ENCODE measurements at places on chromosomes 7 and 10.

DNA sequence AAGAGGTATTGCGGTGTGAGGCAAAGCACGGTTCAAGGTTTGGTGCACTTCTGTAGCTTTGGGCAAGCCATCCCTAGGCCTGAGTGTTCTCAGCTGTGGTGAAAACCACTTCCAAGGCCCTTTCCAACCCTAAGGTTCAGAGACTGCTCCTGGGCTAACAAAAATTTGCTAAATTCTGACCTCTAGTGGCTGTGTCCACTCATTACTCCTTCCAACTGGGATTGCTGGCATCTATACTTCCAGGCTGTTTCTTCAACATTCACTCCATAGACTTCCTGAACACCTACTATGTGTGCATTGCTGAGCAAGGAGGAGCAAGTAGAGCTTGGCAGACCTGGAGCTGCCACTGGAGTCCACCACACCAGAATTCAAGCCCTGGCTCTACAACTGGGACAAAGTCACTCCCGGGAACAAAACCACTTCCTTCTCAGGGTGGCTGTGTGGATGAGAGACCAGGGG is 29.3 kb upstream of the SH3PXD2A start:
- DNase-seq = no peak

GRCh38 chr7:157493017-157493416 is 156.2 kb downstream of the DNAJB6 start:
- DNase-seq = no peak

DNA sequence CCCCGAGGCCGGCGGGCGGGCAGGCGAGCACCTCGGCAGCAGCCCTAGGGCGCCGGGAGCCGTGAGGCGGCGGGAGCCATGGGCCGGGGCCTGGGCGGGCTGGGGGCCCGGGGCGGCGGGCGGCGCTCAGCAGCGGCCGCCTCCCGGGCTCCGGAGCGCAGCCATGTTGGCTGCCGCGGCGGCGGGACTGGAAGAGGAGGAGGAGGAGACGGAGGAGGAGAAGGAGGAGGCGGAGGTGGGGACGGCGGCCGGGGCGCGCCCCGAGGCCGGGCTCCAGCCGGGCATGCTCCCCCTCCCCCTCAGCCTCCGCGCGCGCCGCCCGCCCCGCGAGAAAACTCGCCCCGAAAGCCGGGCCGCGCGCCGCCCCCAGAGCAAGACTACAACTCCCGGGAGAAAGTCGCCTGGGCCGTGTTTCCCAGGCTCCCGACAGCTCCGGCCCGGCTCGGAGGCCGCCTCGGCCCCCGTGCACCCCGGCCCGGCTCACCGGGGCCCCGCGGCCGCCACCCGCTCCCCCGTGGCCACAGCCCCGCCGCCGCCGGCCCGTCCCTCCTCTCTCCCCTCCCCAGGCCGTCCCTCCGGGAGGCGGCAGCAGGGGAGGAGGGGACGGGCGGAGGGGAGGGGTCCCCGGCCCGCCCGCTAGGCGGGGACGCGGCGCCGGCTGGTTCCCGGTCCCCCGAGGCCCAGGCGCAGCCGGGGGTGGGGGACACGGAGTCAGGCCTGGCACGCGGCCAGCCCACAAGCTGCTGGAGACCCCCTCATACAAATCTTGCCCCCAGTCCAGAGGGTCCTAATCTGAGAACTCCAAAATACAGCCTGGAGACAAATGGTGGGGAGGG is at the start of gene DLG5:
DLG5 (minus strand) TSS at position 190 of the 836 bp plus-strand sequence. CDS start 235 bp downstream, outside the sequence.
- no peak for DNase-seq

GRCh38 chr7:157018328-157018996 is 8.0 kb upstream of the MNX1 start:
- no peak for DNase-seq

GRCh38 chr7:157824011-157824818 is 487.4 kb downstream of the DNAJB6 start:
- DNase-seq = no peak

GRCh38 chr7:15752377-15752776 is 65.9 kb upstream of the MEOX2 start:
- DNase-seq = no peak

GRCh38 chr10:68251625-68252495 is 19.9 kb upstream of the ATOH7 start:
- DNase-seq = no peak

DNA sequence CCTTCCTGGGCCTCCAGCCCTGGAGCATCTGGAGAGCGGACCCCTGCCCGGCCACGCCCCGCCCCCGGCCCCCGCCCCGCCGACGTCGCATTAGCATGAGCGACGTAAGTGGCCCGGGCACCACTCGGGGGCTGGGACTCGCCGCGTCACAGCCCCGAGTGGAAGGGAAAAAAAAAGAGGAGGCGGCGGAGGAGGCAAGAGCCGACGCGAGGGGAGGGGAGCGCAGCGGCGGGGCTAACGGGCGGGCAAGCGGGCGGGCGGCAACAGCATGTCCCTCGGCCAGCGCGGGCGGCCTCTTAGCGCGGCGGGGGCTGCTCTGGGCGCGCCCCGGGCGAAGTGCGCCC is at the start of gene SLC18A3:
SLC18A3 (plus strand) TSS at position 197 of the 344 bp plus-strand sequence. CDS start 431 bp downstream, outside the sequence.
- no peak for DNase-seq

DNA sequence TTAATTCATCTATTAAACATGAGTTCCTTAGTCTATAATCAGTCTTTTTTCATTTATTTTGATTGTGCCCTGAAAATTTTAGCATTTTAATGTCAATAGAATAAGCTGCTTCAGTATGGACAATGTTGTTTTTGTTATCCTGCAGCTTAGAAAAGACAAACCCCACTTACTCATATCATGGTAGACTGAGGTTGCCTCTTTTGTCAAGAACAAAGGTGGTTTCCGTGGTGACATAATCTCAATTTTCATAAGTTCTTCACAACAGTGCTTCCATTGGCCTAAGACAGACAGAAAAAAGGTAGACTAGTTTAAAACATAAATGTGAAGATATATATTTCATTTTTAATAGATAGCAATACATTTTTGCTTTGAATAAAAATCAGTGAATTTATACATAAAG is 69.1 kb downstream of the RTKN2 start:
- no peak for DNase-seq

DNA sequence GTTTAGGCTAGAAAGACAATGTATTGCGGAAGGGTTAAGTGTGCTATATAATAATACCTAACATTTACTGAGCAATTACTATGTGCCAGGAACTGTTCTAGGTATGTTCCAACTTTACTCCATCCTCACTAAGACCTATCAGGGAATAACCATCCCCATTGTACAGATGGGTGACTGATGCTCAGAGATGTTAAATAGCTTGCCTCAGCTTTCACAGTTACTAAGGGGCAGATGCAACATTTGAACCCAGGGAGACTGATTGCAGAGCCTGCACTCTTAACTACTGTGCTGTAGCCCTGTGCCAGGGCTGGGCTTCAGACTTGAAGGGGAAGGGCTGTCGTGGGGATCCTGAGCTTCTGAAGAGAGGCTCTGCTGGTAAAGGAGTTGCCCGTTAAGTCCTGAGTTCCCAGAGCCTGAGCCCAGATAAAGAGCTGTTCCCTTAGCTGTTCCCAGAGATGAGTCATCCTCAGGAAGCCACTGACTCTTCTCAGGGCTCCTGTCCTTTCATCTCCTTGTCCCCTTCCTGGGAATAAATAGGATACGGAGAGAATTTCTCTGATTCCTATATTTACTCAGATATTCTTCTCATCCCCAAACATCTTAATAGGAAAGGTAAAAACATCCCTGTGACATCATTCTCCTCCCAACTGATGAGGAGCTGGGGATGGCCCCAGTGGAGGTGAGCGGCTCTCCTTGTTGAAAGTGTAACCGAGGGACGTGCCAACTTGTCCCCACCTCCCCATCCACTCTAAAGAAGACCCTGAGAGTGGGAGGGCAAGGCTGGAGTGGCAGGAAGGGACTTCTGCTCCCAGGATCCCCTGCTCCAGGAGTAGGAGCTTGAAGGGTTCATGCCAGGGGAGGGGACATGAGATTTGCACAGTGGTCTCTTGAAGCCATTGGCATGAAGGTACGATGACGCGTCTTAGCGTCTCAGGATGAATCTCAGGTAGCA is 28.0 kb upstream of the HABP2 start:
- DNase-seq = no peak

- no peak for DNase-seq
Observed at GRCh38 chr7:39402034-39402433, 164.2 kb upstream of the YAE1 start.

DNA sequence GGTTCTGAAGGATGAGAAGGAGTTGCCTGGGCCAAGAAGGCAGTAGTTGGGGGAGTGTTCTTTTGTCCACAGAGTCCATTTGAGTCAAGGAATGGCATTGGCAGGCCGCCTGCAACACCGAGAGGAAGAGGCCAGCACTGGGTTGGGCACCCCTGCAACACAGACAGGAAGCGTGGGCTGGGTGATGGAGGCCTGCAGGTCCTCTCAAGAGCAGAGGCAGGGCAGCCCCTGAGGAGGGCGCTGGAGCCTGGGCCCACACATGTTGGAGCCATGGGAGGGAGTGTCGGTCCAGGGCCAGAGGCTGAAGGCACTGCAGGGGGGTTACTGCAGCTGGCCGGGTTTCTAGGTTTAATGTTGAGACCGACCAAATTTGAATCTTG is 137.3 kb downstream of the PTPN20 start:
- DNase-seq = no peak
